Astrocyte of the cerebellum (primary cell): ENCODE measurements at places on chromosomes 12 and 14.

DNA sequence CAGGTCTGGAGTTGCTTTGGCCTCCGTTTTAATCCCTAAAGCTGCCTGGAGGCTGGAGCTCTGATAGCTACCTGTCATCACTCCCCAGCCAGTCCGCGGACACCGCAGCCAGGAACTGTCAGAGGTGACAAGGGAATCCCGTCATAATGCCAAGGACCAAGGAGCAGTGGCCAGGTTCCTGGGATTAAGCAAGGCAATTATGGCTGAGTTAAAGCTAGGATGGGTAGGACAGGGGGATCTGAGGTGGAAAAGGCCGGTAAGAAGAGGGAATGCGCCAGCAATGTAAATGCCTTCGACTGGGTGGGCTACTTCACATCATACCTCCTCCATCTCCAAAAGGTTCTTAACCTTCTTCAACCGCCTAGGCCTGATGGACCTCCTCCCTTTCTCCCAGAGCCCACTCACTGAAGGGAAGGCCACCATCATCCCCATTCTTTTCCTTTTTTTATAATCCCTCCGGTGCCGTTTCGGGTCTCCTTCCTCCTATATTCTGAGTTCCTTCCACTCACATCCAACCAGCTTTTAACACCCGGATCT is 1.9 kb downstream of the PPP1R3E start:
- no peak for DNase-seq

GRCh38 chr14:39175445-39176262 is 600 bp downstream of the PNN start:
- no peak for DNase-seq

GRCh38 chr14:68506645-68507419 is 286.0 kb downstream of the ZFP36L1 start:
- no peak for DNase-seq

GRCh38 chr12:10528174-10528953 is 22.7 kb downstream of the EIF2S3B start:
- no peak for DNase-seq

DNA sequence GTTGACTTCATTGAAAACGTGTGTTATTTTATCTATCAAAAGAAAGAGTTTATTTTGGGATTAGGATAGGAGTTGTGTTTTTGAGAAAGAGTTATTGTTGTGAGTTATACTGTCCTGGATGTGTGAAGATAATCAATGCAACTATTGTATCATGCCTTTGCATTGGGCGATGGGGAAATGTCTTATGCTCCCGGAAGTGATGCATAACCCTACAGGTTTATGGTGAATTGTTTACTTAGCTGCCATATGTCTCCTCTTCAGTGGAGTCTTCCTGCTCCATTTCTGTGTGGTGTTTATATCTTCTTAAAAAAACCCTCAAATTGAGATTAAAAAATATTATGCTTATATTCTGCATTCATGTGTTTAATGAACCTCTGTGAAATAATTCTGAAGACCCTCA is 6.5 kb downstream of the PDE3A start:
- DNase-seq, result no peak

DNA sequence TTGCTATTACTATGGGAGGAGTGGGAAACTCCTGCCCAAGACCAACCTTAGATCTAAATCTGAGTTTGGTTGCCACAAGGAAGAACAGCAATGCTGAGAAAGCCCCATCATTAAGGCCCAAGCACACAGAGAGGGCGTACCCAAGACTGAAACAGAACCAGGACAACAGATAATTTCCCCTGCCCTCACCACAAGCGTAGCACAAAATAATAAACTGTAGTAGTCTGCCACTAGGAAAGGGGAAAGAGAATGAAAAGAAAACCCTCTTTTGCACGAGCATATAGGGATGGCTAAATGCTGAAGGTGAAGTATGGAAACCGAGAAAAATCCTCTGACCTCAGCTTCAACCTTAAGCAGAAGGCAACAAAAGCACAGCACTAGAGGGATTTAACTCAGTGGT is 76.5 kb upstream of the DHRS4 start:
- DNase-seq, result no peak

DNA sequence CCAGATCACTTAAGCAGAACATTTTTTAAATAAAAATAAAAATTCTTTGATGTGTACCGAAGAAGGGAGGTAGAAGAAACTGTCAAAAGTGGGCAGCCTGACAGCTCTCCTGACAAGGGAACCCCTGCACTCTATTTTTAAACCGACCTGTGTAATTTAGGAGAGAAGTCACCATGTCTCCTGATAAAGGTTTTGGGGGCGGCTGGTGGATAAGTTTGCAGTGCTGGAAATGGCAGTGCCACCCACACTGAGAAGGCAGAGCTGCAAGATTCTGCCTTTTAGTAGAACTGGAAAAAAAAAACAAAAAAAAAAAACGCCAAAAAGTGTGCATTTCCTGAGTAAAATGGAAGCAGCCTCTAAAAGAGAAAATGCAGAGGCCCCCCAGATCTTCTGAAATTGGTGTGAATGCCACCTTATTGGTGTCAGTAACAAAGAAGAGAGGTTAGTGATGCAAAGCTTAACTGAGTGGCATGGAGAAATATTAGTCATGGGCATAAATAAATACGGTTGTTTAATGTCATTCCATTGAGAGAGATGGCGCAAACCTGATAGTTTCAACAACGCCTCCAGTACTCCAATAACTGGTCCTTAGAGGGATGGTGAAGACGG is 24.7 kb downstream of the DUSP6 start:
- no peak for DNase-seq

DNA sequence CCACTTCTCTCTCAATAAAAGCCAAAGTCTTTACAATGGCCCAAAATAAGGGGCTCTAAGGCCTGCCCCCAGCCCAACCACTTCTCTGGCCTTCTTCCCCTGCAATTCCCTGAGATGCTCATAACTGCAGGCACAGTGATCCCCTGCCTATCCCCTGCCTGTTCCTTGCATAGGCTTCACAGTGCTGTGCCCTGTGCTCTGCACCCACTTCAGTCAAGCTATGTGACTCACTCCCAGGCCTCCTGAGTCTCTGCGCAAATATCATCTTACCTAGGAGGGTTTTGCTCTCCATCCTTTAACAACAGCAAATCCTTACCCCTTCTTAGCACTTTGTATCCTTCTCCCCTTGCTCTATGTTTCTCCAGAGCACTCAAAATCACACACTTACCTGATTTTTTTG is 242.2 kb downstream of the MSRB3 start:
- DNase-seq, result no peak

GRCh38 chr12:8950702-8951478 is 1.4 kb upstream of the M6PR start:
- DNase-seq, result no peak

DNA sequence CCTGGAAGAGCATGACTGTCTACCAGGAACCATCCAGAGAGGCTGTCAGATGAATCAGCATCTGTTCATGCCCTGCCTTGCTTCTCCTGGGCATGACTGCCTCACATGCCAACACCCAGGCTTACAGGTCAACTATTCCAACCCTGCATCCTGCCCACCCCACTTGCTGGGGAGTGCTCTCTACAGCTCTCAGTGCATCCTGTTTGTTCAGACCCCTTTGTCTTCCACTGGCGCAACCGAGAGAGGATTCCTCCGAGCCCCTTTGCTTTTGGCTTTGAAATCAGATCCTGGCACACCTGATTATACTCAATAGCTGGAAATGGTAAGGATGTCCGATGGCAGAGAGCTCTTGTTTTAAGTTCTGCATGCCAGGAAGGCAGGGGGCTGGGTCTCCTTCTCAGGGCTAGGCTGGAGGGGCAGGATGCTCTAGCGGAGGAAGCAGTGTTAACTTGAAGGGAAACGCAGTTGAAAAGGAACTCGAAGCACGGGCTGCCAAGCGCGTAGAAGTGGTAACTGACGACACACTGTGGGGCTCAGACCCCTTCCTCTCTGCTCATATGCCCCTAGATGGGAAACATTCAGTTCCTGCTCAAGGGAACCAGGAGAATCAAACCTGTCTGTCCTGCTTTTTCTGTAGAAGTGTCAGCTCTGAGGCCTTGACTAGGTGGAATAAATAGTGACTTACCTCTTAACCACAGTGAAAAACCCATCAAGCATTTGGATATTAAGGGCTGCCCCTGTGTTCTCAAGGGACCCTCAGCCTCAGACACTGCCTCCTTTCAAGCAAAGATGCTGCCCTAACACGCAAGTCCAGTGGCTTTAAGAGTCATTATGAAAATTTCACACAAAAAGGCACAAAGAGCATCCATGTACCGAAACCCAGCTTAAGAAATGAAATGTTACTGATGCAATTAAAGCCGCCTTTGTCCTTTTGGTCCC is 297.5 kb downstream of the ZFP36L1 start:
- DNase-seq, result no peak

DNA sequence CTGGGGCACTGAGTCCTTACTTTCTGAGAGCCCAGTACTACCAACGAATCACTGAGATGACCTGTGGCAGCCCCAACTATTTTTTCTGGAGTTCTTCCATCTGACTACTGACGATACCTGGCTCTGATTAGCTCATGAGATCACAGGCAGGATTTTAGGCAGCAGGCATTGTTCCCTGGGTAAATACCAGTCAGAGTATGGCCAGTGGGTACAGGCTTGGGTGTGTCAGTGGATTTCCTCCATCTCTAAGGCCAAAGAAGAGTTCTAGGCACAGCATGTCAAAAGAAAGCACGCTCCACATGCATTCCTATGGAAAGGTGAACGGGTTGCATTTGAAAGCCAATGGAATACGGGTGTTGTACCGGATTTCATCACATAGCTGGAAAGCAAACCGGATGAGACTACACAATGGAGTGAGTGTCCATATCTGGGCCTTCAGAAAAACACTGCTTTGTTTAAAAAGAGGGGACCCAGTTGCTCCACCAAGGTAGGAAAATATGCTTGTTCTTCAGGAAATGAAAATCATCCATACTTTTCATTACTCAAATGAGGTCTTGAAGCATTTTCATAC is 55.0 kb downstream of the PAX9 start:
- no peak for DNase-seq

DNA sequence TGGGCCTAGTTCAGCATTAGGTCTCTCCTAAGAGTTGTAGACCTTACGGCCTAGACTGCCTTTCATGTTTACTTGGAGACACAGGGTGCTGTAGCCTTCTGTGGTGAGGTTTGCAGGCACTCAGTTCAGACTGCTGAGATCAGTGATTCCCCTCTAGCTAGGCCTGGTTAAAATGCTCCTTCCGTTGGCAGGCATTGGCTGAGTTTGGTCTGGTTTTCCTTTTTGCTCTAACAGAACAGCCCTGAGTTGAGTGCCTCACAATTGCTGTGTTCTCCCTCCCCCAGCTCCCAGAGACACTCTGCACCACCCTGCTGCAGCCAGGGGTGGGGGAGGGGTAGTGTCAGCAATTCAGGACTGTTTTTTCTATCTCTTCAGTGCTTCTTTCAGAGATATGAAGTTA is 178.9 kb upstream of the DYRK2 start:
- DNase-seq, result no peak

DNA sequence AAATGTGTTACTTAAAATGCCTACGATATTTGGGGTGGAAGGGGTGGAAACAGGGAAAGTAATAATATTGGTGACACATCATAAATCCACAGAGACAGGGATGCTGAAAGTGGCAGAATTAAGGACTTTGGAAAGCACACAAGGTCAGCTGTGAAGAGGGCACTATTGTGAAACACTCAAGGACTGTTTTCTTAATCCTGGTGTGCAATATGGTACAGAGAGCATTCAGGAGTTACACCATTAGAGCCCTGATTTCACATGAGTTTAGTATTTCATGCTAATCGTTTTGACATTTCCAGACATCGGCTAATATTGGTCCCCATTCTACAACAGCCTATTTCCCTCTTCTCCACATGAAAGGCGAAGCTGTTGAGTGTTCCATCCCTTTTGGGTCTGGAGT is 219.2 kb downstream of the MSRB3 start:
- DNase-seq, result no peak
